ENCODE measurements at places on chromosomes 2 and 18.

DNA sequence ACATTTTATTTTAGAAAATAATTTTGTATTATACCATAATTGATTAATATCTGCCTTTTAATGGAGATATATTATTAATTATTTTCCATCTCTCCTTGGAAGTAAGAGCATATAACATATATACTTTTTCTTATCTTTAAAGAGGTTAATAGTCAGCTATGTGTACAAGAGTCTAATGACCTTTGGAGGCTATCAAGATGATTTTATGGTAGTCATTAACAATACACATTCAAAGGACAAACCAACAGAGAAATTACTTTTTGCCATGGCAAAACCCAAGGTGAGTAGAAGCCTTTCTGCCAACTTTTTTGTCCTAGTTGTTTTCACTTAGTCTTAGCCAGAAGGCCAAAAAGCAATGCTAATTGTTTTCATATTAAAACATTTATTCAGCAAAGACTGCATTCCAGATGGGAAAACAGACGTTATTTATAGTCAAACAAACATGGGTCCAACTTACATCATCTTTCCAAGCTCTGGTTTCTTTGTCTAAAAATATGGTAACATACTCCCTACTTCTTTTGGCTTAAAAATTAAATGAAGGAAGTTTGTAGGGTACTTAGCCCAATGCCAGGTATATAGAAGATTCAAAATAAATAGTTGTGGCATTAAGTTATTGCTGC is 9.6 kb upstream of the DYNC2LI1 start:
- DNase-seq = no peak

DNA sequence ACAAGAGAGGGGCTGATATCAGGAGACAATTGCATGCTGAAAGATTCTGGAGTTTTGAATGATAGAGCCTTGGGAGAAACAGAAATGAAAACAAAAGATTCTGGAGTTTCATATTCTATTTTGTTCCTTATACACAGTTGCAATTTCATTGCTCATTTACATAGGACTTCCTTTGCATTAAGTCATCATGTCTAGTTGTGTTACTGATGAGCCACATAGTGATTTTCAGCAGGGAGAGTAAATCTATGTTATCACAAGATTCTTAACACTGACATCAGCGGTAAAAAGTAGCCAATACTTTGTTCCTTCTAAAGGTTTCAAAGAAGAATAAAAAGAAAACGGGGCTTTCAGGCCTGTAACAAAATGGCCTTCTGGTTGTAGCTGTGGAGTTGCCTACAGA is 7.1 kb downstream of the ADAM17 start:
- DNase-seq = peak; percentile 12

- DNase-seq = no peak
Observed at GRCh38 chr2:39780825-39781600, 2.0 kb upstream of the THUMPD2 start.

DNA sequence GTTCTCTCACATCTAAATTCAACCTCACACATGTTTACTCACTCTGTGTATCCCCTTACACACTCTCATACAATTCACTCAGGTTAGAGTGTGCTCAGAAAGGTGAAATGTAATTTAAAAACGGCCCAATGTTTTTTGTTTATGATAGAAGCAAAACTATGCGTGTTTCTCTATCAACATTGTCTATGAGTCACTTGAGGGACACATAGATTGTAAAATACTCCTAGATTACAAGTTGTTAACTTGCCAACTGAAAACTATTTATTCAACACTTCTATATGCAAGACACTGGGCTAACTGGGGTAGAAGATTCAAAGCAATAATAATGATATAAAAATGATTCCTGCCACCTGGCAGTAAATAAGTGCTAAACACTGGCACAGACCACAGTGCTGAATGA is 24.6 kb downstream of the CCDC195 start:
- DNase-seq = no peak

GRCh38 chr2:205001300-205001966 is 456.2 kb downstream of the PARD3B start:
- DNase-seq = no peak

DNA sequence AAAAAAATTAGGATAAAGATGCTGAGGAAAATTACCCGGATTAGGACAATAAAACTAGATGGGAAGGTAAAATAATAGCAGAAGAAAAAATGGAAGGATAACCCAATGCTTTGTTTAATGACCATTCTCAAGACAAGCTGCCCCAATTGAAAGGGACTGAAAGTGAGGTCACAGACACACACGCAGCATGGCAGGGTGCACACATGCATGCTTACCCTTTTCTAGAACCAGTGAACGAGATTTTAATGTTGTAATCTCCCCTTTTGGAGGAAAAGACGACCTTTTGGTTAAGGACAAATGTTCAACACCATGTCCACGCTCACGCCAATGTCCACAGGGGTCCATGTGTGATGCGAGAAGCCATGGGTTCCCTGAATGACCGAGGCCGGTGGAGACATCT is 70.9 kb downstream of the DDX1 start:
- DNase-seq = no peak

DNA sequence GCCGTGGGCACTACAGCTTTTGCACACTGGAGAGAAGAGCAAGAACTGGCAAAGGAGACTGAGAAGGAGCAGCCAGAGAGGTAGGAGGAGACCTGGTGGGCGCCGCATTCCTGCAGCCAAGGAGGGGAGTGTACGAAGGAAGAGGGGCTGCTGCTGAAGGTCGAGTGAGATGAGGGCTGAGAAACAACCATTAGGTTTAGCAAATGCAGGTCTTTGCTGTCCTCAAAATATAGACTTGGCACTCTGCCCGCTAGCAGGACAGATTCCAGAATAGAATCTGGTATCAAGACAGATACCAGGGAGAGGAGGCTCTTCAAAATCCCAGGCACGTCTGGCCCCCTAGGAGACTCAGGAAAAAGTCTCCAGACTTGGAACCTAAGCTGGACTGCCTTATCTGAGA is 83.0 kb downstream of the TGOLN2 start:
- DNase-seq = no peak

DNA sequence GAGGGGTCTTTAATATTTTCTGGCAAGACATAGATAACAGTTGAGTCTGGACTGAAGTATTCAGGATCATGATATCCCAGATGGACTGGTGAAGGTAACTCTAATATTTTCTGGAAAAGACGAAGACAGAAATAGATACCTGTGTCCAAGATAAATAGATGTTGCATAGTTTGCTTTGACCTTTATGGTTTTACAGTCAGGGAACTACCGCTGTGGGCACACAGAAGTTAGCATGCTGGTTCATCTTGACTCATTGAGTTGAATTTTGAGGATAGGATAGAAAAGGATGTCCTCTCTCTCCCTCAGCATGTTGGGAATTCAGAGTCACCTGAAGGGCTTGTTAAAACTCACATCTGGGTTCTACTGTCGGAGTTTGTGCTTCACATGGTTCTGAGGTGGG is 20.8 kb downstream of the KCNE4 start:
- no peak for DNase-seq

- DNase-seq = no peak
Observed at GRCh38 chr2:46032996-46033395, 264.2 kb upstream of the EPAS1 start.

DNA sequence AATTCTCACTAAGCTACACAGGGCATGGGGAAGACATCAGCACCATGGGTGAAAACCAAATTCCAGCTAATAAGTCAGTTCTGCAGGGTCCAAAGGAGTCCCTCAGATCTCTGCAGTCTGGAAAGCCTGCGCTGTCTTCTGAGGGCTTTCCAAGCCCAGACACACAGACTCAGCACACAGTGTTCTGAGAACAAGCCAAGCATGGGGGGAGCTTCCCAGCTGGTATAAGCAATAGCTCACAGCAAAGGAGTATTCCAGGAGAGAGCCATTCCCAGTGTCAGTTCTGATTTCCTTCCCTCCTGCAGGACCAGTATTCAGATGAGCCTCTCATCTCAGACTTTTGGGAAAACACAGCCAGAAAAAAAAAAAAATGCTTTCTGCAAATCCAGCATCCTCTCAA is 370.8 kb downstream of the TNS1 start:
- DNase-seq = no peak

- DNase-seq = peak; percentile 74
Observed at GRCh38 chr2:60560734-60561644, 7.5 kb upstream of the BCL11A start.

GRCh38 chr2:41896186-41896846 is 151.5 kb upstream of the PKDCC start:
- DNase-seq = no peak

GRCh38 chr2:23746141-23746863 is 180.6 kb downstream of the ATAD2B start:
- no peak for DNase-seq

GRCh38 chr2:158407031-158407430 is 49.5 kb downstream of the CCDC148 start:
- no peak for DNase-seq

GRCh38 chr2:181697571-181697970 is 17.3 kb upstream of the NEUROD1 start:
- DNase-seq = no peak

DNA sequence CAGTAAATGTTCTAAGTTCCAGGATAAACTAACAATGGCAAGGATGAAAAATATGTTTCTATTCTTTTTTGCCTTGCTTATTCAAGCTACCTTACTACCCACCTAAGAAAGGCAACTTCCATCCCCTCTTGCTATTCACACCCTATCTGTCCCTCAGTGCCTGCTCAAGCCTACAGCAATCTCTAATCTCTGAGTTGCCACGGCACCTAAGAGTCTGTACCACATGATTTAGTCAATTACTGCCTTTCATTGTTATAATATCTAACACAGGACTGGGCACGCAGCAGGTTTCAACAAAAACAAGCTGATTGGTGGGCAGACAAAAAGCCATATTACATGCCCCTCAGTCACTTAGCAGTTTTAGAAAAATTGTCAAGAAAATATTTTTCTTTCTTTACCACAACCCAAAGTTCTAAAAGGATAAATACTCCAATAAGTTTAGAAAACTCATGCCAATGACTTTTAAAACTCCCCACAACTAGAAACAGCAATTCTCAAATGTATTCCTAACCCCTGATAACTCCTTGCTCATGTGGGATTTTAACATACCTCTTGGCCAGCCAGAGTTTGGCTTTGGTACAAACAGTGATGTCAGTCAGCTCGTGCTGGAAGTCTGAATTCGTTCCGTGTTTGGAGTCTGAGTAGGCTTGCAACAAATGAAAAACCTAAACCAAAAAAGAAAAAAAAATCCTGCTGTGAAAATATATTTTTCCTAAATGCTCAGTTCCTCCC is 117.3 kb upstream of the ZFP36L2 start:
- no peak for DNase-seq

DNA sequence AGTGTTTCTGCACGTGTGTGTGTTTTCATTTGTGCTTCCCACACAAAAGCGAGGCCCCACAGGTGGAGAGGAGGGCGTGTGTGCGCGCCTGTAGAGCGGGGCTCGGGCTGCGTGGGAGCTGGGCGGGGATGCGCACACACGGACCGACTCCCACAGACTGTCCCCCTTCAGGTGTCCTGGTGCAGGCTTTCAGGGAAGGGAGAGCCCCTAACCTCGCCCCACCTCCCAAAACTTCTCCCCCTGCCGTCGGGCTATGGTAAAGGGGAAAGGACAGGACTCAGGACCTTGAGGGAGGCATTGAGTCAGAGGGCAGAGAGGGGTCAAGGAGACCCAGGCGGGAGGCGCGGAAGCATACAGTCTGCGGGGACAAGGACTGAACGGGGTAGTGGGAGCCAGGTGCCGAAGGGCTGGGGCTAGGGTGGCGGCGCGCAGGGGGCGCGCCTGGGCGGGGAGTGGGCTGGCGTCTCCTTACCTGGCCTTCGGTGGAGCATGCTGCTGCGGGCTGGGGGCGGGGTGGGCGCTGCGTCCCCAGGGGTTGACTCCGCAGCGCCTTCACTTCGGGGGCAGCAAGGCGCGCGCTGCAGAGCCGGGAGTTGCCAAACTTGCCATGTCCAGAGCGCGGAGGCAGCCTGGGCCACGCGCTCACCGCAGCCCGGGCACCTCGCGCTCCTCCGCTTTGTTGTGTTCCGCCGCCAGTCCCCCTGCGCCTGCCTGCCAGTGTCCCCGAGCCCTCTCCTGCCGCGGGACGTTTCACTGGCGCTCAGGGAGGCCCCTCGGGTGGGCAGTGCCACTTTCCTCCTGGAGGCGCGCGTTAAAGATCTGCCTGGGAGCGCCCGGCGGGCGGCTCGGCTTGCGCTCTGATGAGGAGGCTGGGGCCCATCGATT is 302.0 kb downstream of the NCKAP5 start:
- DNase-seq = no peak

DNA sequence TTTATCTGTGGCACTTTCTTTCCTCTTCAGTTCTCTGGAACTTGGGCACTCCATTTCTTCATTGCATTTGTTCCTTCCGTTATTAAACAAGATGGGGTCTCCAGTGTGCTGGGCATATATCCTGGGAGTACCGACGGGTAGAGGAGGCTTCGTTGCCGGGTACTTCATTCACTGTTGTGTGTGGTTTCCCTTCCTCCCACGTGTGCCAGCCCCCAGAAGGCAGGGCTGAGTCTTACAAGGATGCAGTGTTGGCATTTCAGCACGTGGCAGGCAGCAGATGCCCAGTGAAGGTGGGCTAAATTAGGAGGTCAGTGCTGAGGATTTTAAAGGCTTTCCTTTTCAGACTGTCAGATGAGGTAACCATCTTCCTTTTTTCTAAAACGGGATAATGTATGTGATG is 58.6 kb downstream of the MGAT5 start:
- no peak for DNase-seq

- no peak for DNase-seq
Observed at GRCh38 chr18:49212819-49213218, 247.6 kb downstream of the DYM start.
